ENCODE measurements at places on chromosomes 6 and 20.

DNA sequence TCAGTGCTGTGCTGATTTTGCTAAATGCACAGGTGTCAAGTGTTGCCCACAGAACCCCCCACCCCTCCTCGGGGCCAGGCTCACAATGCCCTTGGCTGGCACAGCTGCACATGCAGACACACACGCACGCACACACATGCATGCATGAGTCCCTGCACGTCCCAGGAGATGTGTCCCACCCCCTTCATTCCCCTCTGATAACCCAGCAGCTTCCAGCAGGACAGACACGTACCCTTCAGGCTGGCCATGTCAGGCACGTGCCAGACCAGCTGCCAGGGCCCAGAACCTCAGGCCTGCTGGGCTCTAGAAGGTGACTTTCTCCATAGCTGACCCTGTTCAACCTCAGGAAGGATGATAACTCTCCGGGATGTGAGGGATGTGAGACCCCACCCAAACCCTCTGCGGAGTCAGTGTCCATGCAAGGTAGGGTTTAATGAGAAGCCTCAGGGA, 44.4 kb downstream of the MRPL14 start:
- DNase-seq, result no peak

DNA sequence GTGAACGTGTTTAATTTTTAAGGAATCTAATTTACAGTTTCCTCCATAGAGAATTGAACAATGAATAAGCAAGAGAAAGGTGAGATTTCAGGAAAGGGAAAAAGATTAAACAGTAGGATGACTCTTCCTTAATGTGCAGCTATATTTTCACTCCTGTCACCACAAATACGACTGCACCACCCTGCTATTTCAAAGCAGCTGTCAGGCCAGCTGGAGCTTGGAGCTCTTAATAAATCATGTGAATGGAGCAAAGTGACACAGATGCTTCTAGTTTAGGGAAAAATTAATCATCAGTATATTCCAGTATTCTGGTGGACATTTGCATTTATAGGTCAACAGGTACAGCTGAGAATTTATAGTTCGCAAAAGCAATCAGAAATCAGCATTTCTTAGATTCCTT, 56.5 kb upstream of the PKIB start:
- no peak for DNase-seq

- DNase-seq, result no peak
Measured at GRCh38 chr6:39156801-39157200, 41.8 kb upstream of the SAYSD1 start.

- no peak for DNase-seq
Measured at GRCh38 chr20:24675651-24676352, 206.4 kb downstream of the SYNDIG1 start.

GRCh38 chr6:633611-634010, 23.3 kb downstream of the HUS1B start:
- DNase-seq, result no peak

- no peak for DNase-seq
Measured at GRCh38 chr20:1555952-1556351, 1.6 kb downstream of the SIRPD start.

DNA sequence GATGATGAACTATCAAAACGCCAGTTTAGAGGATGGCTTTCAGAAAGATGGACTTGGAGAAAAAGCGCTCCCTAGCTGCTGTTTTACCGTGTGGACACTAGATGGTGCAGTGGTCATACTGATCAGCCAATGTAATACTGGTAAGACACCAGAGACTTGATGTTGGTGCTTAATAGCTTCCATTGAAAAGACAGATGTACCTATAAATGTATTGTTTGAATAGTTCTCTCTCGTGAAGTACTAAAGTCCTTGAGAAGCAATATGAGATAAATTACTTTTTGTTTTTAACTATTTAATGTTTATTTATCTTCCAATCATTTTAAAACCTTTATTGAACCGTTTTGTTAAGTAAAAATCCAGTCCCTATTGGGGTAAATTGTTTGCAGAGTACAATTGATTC, 63.9 kb upstream of the FUCA2 start:
- peak; percentile 24 for DNase-seq

DNA sequence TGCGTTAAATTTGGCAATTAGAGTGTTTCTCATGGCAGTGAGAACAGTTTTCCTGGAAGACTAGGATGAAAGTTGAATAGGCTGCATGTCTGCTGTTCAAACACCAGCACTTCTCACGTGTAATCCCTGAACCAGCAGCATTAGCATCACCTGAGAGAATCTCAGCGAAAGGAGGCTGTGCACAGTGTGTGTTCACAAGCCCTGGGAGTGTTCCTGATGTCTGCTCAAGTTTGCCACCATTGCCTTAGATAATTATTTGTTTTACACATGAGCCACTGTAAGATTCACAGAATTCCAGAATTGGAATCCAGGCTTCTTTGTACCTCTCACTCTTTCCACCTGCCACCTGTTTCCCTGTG, 117.3 kb downstream of the JARID2 start:
- DNase-seq, result no peak

DNA sequence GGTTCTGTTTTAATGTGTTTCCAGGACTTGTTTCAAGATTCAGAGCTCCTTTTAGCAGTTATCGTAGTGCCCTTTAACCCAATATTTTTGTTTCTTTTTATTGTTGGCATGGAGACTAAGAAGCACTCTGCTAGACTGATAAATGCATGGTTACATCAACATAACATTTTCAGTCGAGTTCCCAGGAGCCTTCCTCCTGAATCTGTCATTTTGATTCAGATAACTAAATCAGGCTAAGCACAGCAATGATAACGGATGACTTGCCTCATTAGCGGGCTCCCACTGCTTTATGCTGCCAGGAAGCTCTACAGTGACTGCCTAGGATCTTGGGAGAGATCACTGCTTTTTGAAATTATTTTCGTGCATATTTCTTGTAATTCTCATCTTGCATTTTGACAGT, 772.8 kb upstream of the GJE1 start:
- no peak for DNase-seq

DNA sequence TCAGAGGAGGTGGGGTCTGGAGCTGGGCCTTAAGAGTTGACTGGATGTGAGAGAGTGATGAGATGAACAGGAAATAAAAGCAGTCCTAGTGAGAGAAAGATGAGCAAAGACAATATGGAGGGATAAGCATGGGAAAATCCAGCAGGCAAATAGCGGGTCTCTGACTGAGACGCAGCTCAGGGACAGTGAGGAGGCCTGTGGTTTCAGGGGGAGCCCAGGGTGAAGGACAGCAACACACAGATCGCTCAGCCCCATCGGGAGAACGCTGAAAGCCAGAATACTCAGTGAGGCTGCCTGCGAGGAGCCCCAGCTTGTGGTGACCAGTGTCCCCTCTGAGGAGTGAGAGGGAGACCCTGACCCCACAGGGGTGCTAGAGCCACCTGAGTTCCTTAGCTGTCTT, 16.8 kb upstream of the DCDC2 start:
- DNase-seq, result no peak

- DNase-seq, result no peak
Measured at GRCh38 chr6:67698534-67698933, 936.5 kb upstream of the ADGRB3 start.

DNA sequence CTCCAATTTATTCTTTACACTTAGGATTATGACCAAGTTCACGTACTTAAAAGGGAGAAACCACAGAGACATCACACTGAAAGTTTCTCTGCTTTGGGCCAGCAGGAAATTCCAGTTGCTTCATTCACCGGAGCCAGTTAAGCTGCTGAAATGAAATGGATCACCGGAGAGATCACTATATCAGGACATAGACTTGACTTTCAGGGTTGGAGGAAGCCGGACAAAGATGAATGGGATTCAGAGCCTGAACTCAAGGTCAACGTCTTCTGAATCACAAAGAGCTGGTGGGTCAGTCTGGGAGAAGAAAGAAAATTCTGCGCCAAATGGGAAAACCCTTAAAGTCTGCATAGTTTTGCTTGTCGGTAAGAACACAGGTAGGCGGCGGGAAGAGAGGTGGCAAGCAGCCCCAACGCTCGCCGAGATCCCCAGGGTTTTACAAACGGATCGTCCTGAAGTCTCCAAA, 81.9 kb upstream of the CCDC28A start:
- no peak for DNase-seq

GRCh38 chr20:53737396-53738038, 143.9 kb upstream of the ZNF217 start:
- DNase-seq, result no peak

DNA sequence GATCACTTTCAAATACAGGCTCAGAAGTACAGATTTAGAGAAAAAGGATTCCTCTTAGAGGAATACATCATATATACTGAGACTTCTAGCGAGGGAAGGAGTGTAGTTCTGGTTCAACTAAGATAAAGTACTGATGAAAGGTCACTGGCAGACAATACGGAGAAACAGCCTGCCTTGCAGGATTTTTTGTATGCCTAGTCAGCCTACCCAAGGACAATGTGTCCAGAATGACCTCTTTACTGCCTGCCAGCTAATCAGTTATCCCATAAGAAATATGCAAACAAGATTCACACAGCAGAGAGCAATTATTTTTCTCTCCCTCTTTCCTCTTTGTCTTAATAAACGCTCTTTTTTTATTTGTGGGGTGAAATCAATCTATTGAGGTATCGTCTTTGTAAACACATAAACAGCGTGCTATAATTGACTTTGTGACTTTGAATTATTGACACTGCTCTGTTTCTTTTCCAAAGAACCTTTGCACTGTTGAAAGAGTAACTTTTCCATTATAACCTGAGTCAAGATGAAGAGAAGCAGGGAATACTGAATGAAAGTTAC, 1.4 kb upstream of the TSPYL4 start:
- DNase-seq, result no peak

GRCh38 chr6:52013035-52013434, 74.4 kb downstream of the PKHD1 start:
- DNase-seq, result no peak

DNA sequence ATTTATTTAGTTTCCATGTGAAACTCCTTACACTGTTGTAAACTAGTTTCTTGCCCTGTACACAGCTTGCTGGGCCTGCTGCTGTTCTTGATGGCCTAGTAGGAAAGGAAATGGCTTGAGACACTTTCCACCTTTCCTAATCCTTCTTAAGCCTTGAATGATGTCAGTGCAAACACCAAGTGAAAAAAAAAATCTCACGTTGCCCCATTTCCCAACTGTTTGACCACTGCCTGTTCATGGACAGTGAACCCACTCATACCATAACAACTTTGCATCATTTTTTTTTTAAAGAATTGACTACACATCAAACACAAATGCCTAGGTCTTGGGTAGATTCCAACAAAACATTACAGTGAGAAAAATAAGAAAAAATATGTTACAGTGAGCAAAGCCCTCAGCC, 653.6 kb upstream of the FLRT3 start:
- DNase-seq, result no peak

DNA sequence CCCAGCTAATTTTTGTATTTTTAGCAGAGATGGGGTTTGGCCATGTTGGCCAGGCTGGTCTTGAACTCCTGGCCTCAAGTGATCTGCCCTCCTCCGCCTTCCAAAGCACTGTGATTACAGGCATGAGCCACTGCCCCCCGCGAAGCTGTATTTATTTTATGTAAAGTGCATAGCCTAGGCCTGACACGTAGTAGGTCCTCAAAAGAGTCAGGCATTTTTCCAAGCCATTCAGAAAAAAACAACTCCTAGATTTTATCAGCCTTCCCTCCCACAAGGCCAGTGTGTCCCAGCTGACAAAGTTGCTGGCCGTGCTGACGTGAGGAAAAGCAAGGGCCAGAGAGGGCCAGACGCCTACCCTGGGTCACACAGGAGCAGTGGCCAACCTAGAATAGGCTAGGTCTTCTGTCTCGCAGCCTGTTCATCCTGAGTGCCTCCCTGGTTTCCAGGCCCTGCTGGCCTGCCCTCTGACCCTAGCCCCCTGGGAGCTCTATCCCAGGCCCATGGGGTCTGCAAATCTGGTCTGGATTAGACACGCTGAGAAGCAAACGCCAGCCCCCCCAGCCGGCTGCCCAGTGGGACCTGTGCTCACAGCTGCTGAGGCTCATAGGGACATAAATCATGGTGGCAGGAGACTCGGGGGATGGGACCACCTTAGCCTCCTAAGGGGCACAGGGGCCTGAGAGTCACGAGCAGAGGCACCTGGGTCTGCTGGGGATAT, 11.8 kb downstream of the TCF15 start:
- DNase-seq, result no peak

- DNase-seq, result no peak
Measured at GRCh38 chr6:169085466-169085865, 168.2 kb downstream of the THBS2 start.

- no peak for DNase-seq
Measured at GRCh38 chr6:40359808-40360207, 227.4 kb downstream of the LRFN2 start.

DNA sequence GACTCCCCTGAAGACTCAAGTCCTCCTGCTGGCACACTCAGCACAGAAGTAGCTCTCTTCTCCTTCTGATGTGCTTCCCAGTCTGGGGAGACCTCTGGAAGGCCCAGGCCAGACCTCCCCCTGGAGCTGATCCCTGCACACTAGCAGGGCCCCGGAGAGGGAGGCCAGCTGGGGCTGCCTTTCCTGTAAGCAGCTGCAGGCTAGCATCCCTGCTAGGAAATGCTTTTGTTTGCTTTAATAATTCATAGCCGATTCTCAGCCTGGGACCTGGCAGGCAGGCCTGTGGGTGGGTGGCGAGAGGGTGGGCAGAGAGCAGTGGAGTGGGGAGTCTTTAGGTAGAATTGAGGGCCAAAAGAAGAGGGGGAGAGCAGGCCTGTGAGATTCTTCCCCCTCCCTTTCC, 5.2 kb downstream of the EBF4 start:
- DNase-seq, result no peak

DNA sequence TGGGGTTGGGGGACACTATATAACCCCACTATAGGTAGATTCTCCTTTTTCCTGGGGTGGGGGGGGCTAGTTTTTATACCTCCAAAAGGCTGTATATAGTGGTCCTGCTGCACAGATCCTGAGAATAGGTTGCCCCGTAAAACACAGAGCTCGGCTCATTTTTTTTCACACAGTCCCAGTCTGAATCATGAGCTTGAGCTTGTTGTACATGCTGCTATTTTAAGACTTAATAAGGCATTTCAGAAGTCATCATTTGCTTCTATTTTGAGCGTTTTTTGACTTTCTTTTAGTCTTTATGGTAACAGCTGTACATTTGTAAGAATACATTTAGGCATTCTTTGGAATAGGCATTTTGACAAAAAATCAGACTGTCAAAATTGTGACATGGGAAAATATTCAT, 30.5 kb downstream of the SLC9A8 start:
- no peak for DNase-seq

- no peak for DNase-seq
Measured at GRCh38 chr6:129638686-129639085, 71.3 kb downstream of the ARHGAP18 start.

- no peak for DNase-seq
Measured at GRCh38 chr20:46293084-46293483, 15.2 kb downstream of the CDH22 start.

GRCh38 chr6:148082696-148083095, 259.9 kb upstream of the SASH1 start:
- DNase-seq, result no peak
